ENCODE measurements at places on chromosomes 2 and 18.

DNA sequence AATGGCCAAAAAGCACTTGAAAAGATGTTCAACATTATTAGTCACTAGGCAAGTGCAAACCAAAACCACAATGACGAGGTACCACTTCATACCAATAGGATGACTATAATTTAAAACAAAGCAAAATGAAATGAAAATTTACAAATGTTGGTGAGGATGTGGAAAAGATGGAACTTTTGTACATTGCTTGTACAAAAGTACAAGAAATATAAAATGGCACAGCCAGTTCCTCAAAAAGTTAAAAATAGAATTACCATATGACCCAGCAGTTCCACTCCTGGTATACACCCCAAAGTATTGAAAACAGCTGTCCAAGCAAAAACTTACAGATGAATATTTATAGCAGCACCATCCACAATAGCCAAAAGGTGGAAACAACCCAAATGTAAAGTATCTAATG is 107.8 kb upstream of the XPO1 start:
- DNase-seq, result no peak

DNA sequence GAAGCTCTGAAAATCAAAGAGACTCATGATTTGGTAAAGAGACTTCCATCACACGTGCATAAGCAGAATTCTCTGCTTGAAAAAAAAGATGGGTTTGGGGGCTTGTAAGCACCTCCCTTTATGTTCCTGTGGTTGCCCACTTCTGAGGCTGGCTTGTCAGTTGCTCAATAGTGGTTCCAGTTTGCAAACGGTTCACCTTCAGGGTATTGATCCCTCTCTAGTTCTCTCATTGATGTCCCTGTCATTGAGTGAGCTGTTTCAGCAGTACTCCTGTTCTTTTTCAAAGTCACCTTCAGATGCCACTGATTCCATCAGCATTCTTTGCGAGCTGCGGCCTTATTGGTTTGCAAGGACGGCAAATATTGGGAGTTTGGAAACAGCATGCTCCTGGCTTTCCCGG is 17.1 kb upstream of the YWHAQ start:
- no peak for DNase-seq

DNA sequence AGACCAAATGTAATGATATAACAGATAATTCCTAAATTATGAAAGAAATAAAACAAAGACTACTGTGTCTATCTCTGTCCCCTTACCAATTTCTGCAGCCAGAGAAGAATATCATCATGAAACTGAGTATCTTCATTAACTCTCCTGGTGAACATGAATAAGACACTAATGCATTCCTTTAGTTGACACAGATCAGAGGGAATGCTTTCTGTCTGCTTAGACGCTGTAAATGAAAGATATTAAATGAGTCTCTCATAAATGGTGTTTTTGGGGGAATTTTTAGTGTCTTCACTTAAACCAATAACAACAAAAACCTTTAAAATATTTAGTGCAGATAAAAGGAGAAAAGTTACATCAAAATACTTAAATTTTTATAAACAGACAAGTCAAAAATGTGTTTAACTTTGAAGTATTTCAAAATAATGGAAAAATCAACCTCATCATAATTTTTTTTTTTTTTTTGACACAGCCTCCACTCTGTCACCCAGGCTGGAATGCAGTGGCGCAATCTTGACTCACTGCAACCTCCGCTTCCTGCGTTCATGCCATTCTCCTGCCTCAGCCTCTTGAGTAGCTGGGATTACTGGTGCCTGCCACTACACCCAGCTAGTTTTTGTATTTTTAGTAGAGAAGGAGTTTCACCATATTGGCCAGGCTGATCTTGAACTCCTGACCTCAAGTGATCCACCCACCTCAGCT is 16.0 kb downstream of the EPG5 start:
- no peak for DNase-seq

- no peak for DNase-seq
Observed at GRCh38 chr2:63790491-63790890, 51.2 kb upstream of the UGP2 start.

DNA sequence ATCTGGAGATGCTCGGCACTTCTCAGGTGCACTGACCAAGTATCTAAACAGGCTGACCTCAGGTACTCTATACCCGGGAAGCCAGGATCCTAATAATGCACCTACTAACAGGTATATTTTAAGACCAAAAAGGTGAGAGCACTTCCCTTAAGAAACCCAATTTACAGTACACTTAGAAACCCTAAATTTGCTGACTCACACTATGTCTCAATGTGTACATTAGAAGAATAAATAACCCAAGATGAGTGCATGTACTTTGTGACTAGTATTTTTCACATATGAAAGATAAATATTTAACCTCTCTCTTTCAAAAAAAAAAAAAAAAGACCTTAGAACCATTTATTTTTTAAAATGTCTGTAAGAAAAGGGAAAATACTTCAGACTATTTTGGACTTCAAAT is 118.8 kb downstream of the ZNF516 start:
- DNase-seq, result no peak

DNA sequence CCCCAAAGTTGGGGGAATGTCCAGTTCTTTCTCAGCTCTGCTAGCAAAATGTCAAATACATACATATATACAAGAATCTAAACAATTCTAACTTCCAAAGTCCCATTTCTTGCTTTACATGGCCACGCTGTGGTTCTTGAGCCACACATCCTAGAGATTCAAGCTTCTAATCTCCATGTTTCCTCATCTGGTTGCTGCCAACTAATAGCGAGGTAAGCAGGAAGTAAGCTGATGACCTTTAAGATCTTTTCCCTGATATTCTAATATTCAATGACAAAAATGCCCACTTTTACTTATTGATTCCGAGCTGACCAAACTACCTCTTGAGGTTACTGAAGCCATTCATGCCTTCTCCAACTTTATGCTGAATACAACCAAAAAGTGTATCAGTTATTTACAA is 3.3 kb downstream of the VPS54 start:
- DNase-seq, result no peak

- DNase-seq, result no peak
Observed at GRCh38 chr2:72113847-72114692, 33.6 kb downstream of the CYP26B1 start.

DNA sequence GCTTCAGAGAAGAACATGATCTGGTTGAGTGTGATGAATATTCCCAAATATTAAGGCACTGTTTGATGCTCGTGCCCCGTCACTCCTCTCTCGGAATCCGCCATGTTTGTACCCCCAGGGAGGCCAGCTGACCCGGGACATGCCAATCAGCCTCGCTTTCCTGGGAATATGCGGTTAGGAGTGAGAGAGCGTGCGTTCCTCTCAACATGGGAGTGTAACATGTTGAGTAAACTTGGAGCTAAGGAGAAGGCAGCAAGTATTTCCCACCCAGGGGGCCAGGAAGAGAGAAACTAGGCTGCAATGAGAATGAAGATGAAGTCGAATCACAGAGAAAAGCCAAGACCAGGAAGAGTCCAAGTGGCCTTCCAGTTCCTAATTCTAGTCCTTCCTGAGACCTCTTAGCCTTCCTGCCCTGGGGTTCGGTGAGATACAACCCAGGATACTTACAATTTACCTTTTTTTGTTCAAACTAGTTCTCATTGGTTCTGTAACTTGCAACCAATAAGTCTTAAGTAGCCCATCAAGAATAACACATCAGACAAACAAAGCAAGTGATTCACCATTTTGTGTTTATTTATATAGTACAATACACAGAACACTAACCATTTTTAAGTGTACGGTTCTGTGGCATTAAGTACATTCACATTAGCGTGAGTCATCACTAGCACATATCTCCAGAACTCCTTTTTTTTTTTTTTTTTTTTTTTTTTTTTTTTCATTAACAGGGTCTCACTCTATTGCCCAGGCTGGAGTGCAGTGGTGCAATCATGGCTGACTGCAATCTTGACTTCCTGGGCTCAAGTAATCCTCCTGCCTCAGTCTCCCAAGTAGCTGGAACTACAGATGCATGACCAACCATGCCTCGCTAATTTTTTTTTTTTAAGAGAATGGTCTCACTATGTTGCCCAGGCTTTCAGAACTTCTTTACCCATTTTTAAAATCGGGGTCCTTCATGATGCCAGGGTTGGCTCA is 36.4 kb upstream of the SLC1A4 start:
- no peak for DNase-seq

GRCh38 chr2:60960706-60961105 is 56.8 kb upstream of the PEX13 start:
- no peak for DNase-seq

DNA sequence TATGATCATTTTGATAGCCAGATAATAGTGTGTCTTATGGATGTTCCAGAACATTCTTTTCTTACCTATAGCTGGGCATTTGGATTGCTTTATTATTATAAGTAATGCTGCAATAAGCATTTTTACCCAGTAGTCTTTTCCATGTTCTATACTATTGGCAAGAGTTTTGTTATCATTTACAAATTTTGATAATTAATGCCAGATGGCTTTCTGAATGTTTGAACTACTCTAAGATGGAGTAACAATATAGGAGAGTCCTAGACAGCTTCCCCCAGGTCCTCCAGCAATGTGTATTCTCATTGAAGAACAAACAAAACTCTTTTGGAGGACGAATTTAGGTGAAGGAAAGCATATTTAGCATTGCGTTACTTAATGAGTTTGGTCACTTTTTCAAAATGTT is 73.0 kb downstream of the INPP4A start:
- no peak for DNase-seq

DNA sequence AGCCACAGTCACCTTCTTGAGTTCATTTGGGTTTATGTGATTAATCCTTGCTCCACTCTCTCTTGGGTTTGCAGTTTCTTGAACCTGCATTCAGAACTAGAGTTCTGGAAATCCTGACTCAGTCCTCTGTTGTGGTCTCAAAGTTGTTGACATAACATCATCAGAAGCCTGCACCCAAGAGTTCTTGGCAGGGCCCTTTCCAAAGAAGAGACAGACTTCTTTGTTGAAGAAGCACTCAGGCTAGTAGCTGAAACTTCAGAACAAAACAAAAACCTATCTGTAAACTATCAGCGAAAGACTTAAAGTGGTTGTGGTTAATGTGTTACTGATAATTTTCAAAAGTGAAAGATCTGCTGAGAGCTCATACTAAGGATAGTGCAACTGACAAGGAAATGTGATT is 120.8 kb downstream of the FAM168B start:
- DNase-seq, result no peak

DNA sequence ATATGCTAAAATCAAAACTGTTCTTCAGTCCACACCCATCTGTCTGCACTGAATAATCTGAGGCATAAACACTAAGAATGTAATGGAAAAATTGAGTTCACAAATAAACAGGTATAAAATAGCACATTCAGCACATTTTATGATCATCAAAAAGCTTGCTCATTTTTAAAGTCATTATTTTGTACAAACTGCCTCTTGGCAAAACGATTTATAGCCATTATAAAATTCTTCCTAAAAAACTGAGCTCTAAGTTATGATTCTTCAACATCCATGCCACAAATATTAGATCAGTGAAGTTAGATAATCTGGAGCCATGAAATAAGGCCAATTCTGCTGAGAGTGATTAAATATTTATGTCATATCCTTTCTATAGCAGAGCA is 233.5 kb downstream of the DYM start:
- DNase-seq, result no peak

- no peak for DNase-seq
Observed at GRCh38 chr2:66536997-66537396, 102.1 kb downstream of the MEIS1 start.

GRCh38 chr2:212727751-212728150 is 189.1 kb upstream of the ERBB4 start:
- no peak for DNase-seq

- DNase-seq, result no peak
Observed at GRCh38 chr2:25558262-25558661, 115.1 kb downstream of the DTNB start.

DNA sequence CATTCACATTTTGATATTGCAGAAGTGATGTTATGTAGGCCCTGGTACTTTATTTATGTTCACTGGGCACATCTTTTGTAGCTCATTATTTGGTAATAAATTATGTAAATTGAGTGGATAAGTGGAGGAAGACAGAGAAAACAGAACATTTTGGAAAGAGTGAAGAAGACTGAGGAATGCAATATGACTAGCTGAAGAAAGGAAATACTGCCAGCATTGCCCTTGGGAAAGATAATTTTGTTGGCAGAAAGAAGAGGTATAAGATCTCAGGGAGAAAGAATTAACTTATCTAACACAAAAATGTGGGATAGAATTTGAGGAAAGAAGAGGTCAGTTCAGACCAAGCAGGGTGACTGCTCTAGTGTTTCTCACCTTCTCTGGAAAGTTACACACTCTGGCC is 118.8 kb downstream of the TTC27 start:
- DNase-seq, result no peak

- DNase-seq, result no peak
Observed at GRCh38 chr2:230874876-230875275, 10.1 kb downstream of the ITM2C start.

- DNase-seq, result no peak
Observed at GRCh38 chr2:186098821-186099220, 360.2 kb downstream of the FSIP2 start.

DNA sequence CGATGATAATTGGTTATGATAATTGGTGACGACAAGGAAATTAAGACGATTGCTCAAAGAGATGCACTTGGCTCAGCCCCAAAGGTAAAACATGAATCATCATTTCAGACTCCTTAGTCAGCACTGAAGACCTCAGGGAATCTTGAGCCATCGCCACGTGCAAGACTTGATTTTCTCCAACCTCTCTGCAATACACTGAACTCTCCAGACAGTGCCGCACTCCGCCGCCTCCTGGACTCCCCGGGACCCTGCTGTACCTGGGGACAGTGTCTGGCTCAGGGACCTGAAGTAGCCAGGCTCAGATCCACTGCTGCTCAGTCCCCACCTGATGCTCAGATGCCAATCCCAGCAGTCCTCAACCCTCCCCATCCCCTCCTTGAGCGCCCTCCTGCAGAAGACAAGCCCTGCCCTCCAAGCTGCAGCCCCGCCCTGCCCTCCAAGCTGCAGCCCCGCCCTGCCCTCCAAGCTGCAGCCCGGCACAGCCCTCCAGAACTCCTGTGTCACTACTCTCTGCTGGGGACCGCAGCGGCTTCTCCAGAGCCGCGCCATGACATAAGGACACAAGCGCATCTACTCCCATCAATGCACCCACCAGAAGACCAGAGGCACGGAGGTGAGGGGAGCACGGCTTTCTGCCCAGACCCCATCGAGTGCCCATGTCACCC is 1.1 kb downstream of the TMEM18 start:
- DNase-seq, result peak; percentile 46

DNA sequence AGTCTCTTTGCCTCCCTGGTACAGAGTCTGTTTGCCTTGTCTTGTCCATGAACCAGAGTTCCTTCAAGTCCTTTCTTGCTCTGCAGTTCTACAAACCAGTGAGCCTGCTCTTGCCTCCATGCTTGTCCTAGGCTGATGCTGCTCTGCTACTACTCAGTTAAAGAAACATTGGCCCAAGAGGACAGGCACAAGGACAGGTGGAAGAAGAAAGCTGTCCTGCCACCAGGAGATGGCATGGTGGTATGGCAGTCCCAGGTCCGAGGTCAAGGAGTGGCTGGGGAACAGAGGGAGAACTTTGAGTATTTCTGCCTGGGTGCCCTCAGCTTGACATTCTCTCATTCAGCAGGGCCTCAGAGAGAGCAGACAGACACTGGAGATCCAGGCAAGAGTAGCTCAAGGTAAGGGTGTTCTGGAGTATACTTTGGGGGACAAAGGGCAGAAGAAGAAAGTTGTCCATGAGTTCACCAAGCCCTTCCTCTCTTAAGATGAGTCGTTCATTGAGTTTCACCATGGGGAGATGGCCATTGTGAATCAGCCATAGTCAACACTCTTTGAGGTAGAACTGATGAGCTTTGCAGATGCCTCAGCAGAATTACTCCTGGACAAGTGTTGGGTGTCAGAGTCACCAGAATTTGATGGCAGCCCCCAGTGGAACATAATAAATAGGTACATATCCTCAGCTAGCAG is 20.4 kb downstream of the TTC32 start:
- DNase-seq, result no peak

- DNase-seq, result no peak
Observed at GRCh38 chr2:125630377-125630776, 1025.6 kb upstream of the GYPC start.

GRCh38 chr18:72201032-72201431 is 343.1 kb downstream of the CBLN2 start:
- DNase-seq, result no peak
